ENCODE measurements at places on chromosomes 11 and 22. TPM values are rescaled to one million over a fixed set of nuclear protein-coding genes. Genes with fewer than 3 reads are reported as not detected.

PRG2 gene
- total RNA-seq = not detected

DNA sequence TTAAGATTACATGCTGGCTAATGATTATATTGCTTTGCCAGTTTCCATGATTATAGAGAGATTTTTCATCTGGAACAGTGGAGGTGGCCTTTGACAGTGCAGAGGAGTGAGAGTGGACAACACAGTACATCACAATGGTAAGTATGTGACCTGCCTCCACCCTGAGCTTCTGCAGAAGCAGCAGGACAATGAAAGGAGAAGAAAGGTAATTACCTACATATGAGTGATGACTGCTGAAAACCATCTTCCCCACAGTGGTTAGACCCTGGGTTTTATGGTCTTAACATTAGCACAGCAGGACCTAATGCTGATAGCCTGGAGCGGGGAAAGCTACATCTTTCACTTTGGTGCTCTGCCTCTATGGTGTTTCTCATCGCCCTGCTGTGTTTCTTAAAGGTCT lies 454.7 kb upstream of the DDI1 start:
- DNase-seq = no peak
- peaks cover 3% of the 10 kb centered on the region for H3K4me1 ChIP-seq
- no peak overlapping the region for H3K27ac ChIP-seq

GRCh38 chr11:120608760-120609211 lies 97.2 kb downstream of the GRIK4 start:
- H3K27ac ChIP-seq = peak overlapping the region; percentile 57
- DNase-seq = peak; percentile 69
- H3K36me3 ChIP-seq = no peaks in the 10 kb centered on the region
- H3K4me3 ChIP-seq = no peak overlapping the region
- H3K27me3 ChIP-seq = peaks cover 15% of the 10 kb centered on the region
- H3K4me1 ChIP-seq = peaks cover 5% of the 10 kb centered on the region

- no peaks in the 10 kb centered on the region for H3K27me3 ChIP-seq
- no peak overlapping the region for H3K4me3 ChIP-seq
- no peaks in the 10 kb centered on the region for H3K36me3 ChIP-seq
- DNase-seq = no peak
These were observed 204.3 kb downstream of the TENM4 start for GRCh38 chr11:79236541-79236971.

MMP13 gene
- not detected for total RNA-seq

DNA sequence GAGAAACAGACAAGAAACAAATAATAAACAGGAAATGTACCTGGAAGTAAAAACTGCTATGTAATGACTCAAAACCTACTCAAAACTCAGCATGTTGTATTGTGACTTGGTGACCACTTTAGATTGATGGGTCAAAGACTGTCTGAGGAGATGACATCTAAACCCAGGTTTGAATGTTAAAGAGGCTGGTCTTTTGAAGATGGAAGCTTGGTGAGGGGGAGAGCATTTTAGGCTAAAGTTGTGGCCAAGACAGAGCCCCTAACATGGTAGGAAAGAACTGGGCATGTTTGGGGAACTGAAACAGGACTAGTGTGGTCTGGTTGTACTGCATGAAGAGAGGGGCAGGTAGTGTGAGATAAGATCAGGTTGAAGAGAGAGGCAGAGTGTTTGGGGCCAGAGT lies 85.3 kb upstream of the MYO18B start:
- no peak for DNase-seq
- H3K4me3 ChIP-seq = no peak overlapping the region
- no peaks in the 10 kb centered on the region for H3K36me3 ChIP-seq
- H3K27ac ChIP-seq = no peak overlapping the region
- no peaks in the 10 kb centered on the region for H3K27me3 ChIP-seq
- no peaks in the 10 kb centered on the region for H3K4me1 ChIP-seq

SLC22A6 gene
- total RNA-seq = not detected
